ENCODE measurements at places on chromosomes 7 and 10.

DNA sequence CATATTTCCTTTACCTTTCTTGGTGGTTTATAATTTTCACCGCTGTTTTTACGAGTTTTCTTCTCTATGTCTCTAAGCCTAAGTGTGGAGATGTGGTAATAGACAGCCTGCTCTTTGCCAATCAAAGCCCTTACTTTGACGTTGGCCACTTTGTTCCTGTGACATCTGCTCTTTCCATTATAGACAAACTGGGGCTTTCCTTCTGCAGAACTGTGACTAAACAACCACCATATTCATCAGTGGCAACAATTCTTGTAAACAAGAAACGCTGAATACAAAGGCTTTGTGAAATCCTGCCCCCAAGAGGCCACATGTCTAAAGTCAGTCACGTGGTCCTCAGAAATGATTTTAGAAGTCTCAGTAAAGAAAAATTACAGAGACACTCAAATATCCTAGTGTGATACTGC lies 59.6 kb upstream of the CAPZA2 start:
- DNase-seq = peak; percentile 75

- no peak for DNase-seq
These were observed 6.8 kb upstream of the AEBP1 start for GRCh38 chr7:44097064-44097932.

GRCh38 chr10:100510533-100511308 lies 8.9 kb downstream of the SEC31B start:
- DNase-seq = no peak

- peak; percentile 17 for DNase-seq
These were observed 45.6 kb upstream of the SGCE start for GRCh38 chr7:94701555-94701973.

- no peak for DNase-seq
These were observed 110.5 kb upstream of the GPR26 start for GRCh38 chr10:123555616-123556015.

DNA sequence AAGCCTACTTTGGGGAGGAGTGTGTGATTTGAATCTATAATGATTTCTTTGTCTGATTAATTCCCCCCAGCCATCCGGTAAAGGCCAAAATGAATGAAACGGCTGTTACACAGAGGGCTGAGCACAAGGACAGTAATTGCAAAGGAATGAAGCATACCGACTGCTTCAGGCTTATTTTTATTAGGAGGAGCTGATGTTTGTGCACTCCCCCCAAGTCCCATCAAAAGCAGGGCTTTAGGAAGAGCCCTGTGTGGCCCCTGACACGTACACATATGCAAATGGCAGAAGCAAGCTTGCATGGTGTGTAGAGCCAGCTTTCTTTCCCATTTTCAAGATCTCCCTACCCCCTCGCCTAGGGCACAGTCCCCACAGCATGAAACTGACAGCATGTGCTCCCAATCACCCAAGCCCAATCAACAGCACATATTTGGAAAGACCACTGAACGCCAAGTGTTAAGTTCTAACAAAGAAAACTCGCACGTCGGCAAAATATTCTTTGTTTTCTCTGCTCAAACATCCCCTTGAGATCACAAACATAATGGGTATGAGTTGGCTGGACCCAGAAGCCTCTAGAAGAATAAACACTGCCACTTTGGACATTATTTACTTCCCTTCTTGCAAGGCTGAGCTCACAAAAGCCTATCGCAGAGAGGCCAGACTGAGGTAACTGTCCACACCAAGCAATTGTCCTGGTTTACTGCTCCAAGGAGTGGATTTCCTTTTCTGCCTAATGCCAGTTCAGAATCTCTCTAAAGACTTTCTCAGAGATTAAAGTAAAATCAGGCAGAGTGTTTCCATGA lies 143.0 kb downstream of the CUBN start:
- no peak for DNase-seq

- no peak for DNase-seq
These were observed 102.9 kb downstream of the ST8SIA6 start for GRCh38 chr10:17351506-17351905.

DNA sequence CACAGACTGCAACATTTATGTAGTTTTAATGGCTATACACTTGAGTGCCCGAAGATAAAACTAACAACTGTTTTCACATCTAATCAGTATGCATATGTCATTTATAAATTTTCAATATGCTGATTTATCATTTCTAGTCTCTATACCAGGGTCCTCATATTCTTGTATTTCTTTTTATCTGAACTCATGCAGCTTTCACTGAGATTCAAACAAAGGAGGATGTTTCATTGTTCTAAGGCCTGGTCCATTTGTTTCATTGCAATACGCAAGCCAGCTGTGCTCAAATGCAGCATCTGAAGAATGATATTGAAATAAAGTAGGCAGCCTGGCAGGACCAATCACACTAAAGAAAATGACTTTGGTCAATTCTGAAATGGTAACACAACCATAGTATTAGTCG lies 31.7 kb downstream of the MAGI2 start:
- no peak for DNase-seq

GRCh38 chr10:99709480-99710229 lies 22.3 kb downstream of the COX15 start:
- DNase-seq = no peak

GRCh38 chr7:129066290-129067131 lies 11.6 kb upstream of the TNPO3 start:
- DNase-seq = peak; percentile 66

GRCh38 chr10:101120884-101121653 lies 10.0 kb upstream of the TLX1 start:
- peak; percentile 44 for DNase-seq

GRCh38 chr10:62503872-62504271 lies 129.7 kb downstream of the ZNF365 start:
- no peak for DNase-seq

GRCh38 chr10:94038024-94038423 lies 44.3 kb downstream of the PLCE1 start:
- DNase-seq = no peak

- DNase-seq = no peak
These were observed 1133.4 kb downstream of the XPNPEP1 start for GRCh38 chr10:108789919-108790318.

DNA sequence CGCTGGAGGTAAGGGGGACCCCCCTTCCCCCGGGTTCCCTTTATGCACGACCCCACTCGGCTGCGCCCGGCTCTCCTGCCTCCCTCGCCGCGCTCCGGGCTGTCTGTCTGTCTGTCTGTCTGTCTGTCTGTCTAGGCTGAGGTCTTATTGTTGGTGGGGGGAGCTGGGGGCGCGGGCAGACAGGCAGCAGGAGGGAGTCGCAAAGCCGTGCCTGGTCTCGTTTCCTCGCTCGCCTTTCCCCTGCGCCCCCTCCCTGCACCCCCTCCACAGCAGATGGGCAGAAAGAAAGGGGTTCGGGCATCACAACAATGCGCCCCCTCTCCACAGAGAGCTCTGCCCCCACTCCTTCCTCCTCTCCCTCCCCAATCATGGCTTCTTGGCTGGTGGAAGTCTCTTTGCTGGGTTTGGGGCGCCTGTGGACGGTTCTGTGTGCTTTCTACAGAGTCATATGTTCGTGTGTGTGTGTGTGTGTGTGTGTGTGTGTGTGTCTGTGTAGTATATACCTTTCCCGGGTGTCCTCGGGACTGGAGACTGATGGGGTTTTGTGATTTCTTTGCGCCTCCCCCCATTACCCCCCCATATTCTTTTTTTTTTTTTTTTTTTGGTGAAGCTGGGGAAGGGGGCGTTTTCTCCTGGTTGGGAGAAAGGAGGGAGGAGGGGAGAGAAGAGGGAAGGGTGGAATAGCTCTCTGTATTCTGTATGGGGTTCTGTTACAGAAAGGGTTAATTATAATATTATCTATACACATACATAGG lies 1.9 kb downstream of the AUTS2 start:
- peak; percentile 32 for DNase-seq

- no peak for DNase-seq
These were observed 84.7 kb downstream of the NRP1 start for GRCh38 chr10:33249659-33250345.
